Activated CD4-positive, alpha-beta T cell treated with anti-CD3 and anti-CD28 coated beads for 4 hours (primary cell): ENCODE measurements at places on chromosomes 2 and 18.
A peak's percentile ranks its signal among the peaks of the same experiment; 100 is the strongest.

DNA sequence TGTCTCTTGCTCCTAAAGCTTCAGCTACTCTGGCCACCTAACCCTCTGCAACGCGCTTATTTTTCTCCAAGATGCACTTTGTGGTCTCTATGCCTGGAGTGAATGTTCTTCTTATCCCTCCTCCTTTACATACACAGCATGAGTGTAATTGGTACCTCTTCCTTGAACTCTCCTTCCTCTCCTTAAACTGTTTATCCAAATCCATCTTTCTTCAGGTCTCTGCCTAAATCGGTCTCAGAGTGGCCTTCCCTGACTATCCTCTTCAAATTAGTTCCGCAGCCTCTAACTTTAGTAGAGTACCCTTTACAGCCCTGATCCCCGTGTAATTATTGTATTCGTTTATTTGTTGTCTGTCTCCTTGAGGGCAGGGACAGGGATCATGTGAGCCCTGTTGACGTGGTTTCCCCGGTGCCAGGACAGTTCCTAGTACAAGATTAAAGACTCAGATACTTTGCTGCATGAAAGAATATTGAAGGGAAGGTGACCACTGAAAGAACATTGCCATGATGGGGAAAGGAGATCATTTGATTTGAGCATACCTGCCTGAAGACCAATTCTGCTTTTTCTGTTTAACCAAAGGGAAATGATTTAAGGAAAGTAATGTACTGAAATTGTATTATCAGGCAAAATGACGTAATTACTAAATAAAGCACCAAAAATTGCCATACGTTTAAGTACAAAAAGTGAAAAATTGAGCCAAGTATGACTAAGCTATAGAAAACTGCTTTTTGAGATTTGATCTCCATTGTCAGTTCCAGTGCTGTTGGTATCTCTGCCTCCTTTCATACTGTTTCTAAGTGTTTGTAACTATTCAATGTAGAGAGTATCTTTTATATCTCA, 1.2 kb downstream of the CNOT9 start:
- no peak for DNase-seq

- DNase-seq, result no peak
These were observed 97.1 kb upstream of the RMDN2 start for GRCh38 chr2:37827911-37828511.

- DNase-seq, result no peak
These were observed 208.6 kb downstream of the MYO1B start for GRCh38 chr2:191453761-191454160.

DNA sequence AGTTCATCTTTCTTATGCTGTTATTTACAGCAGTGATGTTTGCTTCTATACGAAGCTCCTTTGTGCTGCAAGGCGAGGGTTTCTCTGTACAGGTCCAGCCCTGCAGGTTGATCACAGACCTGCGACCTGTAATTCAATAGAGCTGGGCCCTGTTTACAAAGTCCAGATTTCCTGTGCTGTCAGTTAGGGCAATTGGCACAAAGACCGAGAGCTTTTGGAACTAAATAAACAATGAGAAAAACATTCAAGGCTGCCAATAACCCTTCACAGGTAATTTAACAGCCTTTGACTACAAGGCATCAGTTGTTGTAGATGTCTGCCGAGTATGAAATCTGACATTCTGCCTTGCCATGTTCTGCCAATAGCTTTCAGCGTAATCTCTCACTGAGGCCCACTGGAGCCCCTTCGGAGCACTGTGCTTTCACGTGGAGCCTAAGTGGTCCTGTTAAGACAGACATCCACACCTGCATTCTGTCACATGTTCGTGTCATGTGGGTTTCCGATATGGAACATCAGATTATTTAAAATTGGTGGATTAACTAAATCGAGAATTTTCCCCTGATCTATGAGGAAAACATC, 232.5 kb downstream of the PTGR3 start:
- no peak for DNase-seq

DNA sequence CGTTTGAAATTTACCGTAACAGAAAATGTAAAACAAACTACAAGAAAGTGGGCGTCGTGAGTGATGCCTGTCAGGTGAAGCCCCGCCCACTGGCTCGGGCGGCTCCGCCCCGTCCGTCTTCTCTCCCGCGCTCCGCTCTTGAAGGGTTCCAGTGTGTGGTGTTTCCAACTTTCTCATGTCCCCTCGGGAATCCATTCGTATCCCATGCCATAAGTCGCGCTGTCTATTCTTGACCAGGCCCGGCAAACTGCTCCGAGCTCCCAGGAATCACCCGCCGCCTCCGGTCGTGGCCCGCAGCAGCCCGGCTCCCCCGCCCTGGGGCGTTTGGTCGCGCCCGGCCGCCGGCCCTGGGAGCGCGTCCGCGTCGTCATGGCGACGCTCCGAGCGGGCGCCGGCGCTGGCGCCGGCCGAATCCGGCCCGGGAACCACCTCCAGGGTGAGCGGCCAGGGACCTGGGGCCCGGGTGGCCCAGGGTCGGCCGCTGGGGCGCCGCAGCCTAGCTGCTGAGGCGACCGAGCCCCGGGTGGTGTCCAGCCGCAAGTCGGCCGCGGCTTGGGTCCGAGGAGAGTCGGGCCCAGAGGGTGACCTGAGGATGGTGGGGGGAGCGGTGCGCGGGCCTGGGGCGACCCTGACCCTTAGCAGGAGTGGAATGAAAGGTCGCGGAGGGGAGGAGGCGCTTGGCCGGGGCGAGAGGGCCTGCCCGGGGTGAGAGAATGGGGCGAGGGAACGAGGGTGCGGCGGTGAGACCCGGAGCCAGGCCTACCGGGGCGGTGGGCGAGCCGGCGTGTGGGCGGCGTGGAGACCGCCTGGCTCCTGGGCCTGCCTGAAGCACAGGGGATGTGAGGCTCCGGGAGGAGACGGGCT, at the start of gene CFAP221:
TSS of gene CFAP221 (plus strand) at position 375 of the 864 bp plus-strand sequence. CDS start 1,683 bp downstream, outside the sequence.
- peak; percentile 15 for DNase-seq

- no peak for DNase-seq
These were observed 12.6 kb downstream of the ATP6V1C2 start for GRCh38 chr2:10733980-10734379.
